RPMI7951 (cell line): ENCODE measurements at places on chromosomes 4 and X. TPM values are rescaled to one million over a fixed set of nuclear protein-coding genes. Genes with fewer than 3 reads are reported as not detected.

TMEM154 gene
- 0.59 and 0.60 TPM in 2 replicates for total RNA-seq

SAGE1 gene
- under 0.01 and 0.10 TPM in 2 replicates for total RNA-seq

BDH2 gene
- total RNA-seq: 35.2 and 44.6 TPM in 2 replicates

GAGE1 gene
- 0.20 and 0.96 TPM in 2 replicates for total RNA-seq

XIAP gene
- total RNA-seq: 16.1 and 17.8 TPM in 2 replicates
